ENCODE measurements at places on chromosomes 5 and 9. TPM values are rescaled to one million over a fixed set of nuclear protein-coding genes. Genes with fewer than 3 reads are reported as not detected.

ADAMTS6 gene
- total RNA-seq, result 86.5 TPM

GAS1 gene
- total RNA-seq, result 12.1 TPM

AQP3 gene
- 0.59 TPM for total RNA-seq

PLPPR1 gene
- total RNA-seq, result not detected

IL9 gene
- not detected for total RNA-seq

KCTD16 gene
- 33.0 TPM for total RNA-seq

PKD2L2 gene
- total RNA-seq, result not detected

SPINK14 gene
- total RNA-seq, result not detected

GDNF gene
- 1.2 TPM for total RNA-seq

INSL4 gene
- total RNA-seq, result not detected

NUTM2F gene
- total RNA-seq, result not detected

FOXD4L4 gene
- 0.18 TPM for total RNA-seq

PALM2AKAP2 gene
- total RNA-seq, result 28.5 TPM

PDCD1LG2 gene
- 8.3 TPM for total RNA-seq

SH2D3C gene
- total RNA-seq, result 0.18 TPM

IL7R gene
- 3.6 TPM for total RNA-seq

DAPK1 gene
- 12.5 TPM for total RNA-seq

MOB3B gene
- total RNA-seq, result 0.30 TPM

CDH6 gene
- total RNA-seq, result 82.3 TPM

PPP2R2B gene
- 0.18 TPM for total RNA-seq

PCDHGC5 gene
- total RNA-seq, result 10.2 TPM

ZNF454 gene
- total RNA-seq, result 3.6 TPM

CDH9 gene
- 0.59 TPM for total RNA-seq

NME5 gene
- 2.0 TPM for total RNA-seq

CACFD1 gene
- total RNA-seq, result 10.4 TPM

RAI14 gene
- 345 TPM for total RNA-seq

PFN3 gene
- not detected for total RNA-seq

NDOR1 gene
- total RNA-seq, result 2.7 TPM

LCN15 gene
- not detected for total RNA-seq

BASP1 gene
- 170 TPM for total RNA-seq

ABCA1 gene
- 198 TPM for total RNA-seq

PCDHGA7 gene
- total RNA-seq, result 4.2 TPM

IL13 gene
- not detected for total RNA-seq

PCDH12 gene
- total RNA-seq, result under 0.01 TPM

KIF20A gene
- total RNA-seq, result 3.9 TPM

RBM18 gene
- total RNA-seq, result 11.0 TPM

PGM5 gene
- 3.0 TPM for total RNA-seq

STK32A gene
- total RNA-seq, result 3.0 TPM
